Smooth muscle cell of trachea (primary cell): ENCODE measurements at places on chromosomes 12 and 14. TPM values are rescaled to one million over a fixed set of nuclear protein-coding genes. Genes with fewer than 3 reads are reported as not detected.

TAMALIN gene
- total RNA-seq: 15.9 and 19.8 TPM in 2 replicates

RASSF9 gene
- 0.66 and 0.87 TPM in 2 replicates for total RNA-seq

SSPN gene
- total RNA-seq: 10.9 and 15.1 TPM in 2 replicates

SERPINA10 gene
- 0.17 TPM in 1 of 2 replicates, not detected in the other for total RNA-seq

FIGNL2 gene
- total RNA-seq: 0.29 and 0.50 TPM in 2 replicates

PRR4 gene
- 0.73 and 3.0 TPM in 2 replicates for total RNA-seq

TEX22 gene
- total RNA-seq: 0.44 and 0.50 TPM in 2 replicates

EIF2S3B gene
- 0.83 and 0.87 TPM in 2 replicates for total RNA-seq

GPX2 gene
- total RNA-seq: not detected in 2 replicates

KCNMB4 gene
- 0.17 and 0.44 TPM in 2 replicates for total RNA-seq

RERG gene
- not detected in 2 replicates for total RNA-seq

LGR5 gene
- total RNA-seq: not detected in 2 replicates

ISM2 gene
- not detected in 2 replicates for total RNA-seq

CATSPERB gene
- total RNA-seq: not detected in 2 replicates

MARK3 gene
- total RNA-seq: 83.9 and 112 TPM in 2 replicates

OASL gene
- 0.15 and 0.33 TPM in 2 replicates for total RNA-seq

NR4A1 gene
- 2.6 and 4.3 TPM in 2 replicates for total RNA-seq

TSHR gene
- 0.33 TPM in 1 of 2 replicates, not detected in the other for total RNA-seq

PLEK2 gene
- 3.0 and 6.7 TPM in 2 replicates for total RNA-seq

RTN1 gene
- 0.17 TPM in 1 of 2 replicates, not detected in the other for total RNA-seq

CIDEB gene
- total RNA-seq: 1.5 and 2.6 TPM in 2 replicates

SINHCAF gene
- total RNA-seq: 7.3 and 14.1 TPM in 2 replicates

PIWIL1 gene
- total RNA-seq: 0.17 TPM in 1 of 2 replicates, not detected in the other

GYS2 gene
- not detected in 2 replicates for total RNA-seq

JPH4 gene
- total RNA-seq: not detected in 2 replicates

MIP gene
- not detected in 2 replicates for total RNA-seq

PRB2 gene
- total RNA-seq: not detected in 2 replicates

HAL gene
- total RNA-seq: under 0.01 TPM in 2 replicates

HOXC12 gene
- not detected in 2 replicates for total RNA-seq

LRFN5 gene
- 4.9 and 26.3 TPM in 2 replicates for total RNA-seq

ARHGAP9 gene
- not detected in 2 replicates for total RNA-seq

IAPP gene
- not detected in 2 replicates for total RNA-seq

GPD1 gene
- total RNA-seq: under 0.01 TPM in 1 of 2 replicates, not detected in the other

TNFRSF1A gene
- 186 and 187 TPM in 2 replicates for total RNA-seq
